ENCODE measurements at places on chromosomes 1 and 21.

- DNase-seq = no peak
Measured at GRCh38 chr1:46159516-46159915, 15.4 kb upstream of the TSPAN1 start.

- DNase-seq = no peak
Measured at GRCh38 chr1:117327011-117327410, 40.2 kb upstream of the MAN1A2 start.

GRCh38 chr1:38291906-38292521 is 245.4 kb upstream of the POU3F1 start:
- DNase-seq = no peak

DNA sequence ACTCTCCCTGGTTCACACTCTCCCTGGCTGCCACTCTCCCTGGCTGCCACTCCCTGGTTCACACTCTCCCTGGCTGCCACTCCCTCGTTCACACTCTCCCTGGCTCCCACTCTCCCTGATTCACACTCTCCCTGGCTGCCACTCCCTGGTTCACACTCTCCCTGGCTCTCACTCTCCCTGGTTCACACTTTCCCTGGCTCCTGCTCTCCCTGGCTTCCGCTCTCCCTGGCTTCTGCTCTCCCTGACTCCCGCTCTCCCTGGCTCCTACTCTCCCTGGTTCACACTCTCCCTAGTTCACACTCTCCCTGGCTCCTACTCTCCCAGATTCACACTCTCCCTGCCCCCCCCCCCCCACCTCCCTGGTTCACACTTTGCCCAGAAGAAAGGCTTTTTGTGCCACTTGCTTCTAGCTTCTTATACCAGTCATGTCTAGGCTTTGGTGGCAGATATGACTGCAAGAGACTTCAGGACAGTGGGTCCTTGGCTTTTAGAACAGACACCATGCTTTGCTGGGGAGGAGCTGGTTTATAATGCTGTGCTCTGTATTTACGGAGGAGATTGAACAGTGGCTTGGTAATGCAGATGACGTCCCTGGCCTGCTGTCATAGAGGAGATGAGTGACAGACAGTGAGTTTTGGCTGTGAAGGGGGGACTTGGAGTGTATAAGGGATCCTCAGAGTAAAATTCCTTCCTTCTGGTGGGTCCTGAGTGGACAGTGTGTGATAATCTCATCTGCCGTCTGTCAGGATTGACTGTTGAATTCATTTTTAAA is 17.0 kb downstream of the COQ8A start:
- DNase-seq = no peak

DNA sequence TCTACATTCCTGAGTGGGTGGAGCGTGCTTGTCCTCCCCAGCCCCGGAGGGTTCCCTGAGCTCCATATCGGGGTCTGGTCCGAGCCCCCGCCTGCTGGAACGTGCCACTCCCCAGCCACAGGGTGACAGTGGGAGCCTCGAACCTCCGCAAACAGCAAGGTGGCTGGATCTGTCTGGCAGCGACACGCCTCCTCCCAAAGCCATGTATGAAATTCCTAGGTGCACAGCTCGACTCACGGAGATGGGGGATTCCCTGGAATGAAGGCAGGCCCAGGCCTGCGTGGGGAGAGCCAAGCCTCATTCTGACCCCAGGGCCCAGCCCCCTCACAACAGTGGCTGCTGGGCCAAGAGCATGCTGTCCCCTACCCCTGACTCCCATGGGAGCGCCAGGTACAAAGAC is 32.9 kb downstream of the TP73 start:
- no peak for DNase-seq

DNA sequence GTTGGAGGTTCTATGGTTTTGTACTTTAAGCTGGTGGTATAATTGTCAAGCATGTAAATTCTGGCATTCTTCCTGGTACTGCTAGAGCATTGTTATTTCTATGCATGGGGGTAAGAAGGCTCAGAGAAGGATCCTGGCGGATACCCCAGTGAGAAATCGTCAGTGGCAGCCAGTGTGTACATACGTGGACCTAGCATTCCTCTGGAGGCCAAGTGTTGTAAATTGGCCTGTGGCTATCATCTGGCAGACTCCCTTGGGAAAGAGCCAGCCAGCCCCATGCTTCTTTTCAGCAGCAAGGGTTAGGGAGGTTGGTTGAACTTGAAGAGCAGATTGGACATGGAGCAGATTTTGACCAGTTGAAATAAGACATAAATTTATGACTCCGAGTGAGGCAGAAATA is 5.2 kb upstream of the AGO3 start:
- DNase-seq = no peak

- no peak for DNase-seq
Measured at GRCh38 chr1:184032930-184033418, 4.6 kb downstream of the COLGALT2 start.

GRCh38 chr1:14160781-14161180 is 437.7 kb upstream of the KAZN start:
- DNase-seq = no peak

- no peak for DNase-seq
Measured at GRCh38 chr1:31762726-31763670, 1.1 kb downstream of the ADGRB2 start.

DNA sequence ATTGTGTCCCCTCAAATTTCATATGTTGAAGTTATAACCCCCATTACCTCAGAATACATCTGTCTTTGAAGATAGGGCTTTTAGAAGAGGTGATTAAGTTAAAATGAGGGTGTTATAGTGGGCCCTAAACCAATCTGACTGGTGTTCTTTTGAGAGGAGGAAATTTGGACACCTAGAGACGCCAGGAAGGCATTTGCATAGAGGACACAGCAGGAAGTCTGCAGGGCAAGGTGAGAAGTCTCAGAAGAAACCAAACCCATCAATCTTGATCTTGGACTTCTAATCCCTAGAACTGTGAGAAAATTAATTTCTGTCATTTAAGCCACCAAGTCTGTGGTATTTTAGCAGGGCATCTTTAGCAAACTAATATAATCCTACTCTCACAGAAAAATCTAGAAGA is 13.0 kb downstream of the GOLPH3L start:
- DNase-seq = no peak

DNA sequence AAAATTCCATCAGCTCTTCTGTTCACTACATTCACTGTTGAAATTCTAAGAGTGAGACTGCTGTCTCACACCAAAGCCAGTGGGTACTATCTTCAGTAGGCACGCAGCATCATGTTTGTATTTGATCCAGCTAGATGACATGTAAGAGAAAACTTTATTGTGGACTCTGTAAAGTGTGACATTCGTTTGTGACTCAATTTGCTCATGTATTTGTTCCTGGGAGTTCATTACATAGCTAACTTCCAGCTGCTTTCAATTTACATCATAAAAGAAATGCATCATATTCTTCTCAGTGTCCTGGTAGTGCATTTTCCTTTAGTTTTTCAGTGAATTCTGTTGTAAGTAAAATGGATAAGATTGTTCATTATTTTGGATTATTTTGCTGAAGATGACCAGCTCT is 31.4 kb downstream of the CTH start:
- DNase-seq = no peak

DNA sequence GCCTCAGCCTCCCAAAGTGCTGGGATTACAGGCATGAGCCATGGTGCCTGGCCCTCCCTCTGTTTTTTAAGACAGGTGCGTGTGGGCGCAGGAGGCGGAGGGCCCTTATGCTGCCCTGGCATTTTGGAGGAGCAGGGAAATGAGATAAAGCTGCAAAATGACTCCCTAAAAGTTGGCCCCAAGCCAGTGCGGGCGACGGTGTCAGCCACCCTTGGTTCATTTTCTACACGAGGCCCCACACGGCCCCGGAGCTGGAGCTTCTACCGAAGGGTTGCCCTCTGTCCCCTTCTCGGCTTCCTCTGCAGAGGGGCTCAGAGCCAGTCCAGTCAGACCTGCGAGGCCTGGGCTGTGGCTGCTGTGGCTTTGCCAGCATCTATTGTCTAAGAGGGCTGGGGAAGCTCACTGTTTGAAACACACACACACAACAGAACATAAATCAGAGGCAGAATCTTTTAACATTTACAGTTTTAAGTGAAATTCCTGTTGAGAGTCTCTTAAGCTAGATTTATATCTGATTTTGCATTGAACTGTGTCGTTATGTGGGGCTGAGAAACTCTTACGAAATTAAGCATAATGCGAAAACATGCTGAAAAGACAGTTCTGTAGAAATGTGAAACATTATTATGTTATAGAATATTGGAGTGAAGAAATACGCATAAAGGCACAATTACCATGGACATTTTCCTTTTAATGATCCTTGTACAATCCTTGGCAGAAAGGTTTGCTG is 255.9 kb downstream of the CAMTA1 start:
- no peak for DNase-seq

DNA sequence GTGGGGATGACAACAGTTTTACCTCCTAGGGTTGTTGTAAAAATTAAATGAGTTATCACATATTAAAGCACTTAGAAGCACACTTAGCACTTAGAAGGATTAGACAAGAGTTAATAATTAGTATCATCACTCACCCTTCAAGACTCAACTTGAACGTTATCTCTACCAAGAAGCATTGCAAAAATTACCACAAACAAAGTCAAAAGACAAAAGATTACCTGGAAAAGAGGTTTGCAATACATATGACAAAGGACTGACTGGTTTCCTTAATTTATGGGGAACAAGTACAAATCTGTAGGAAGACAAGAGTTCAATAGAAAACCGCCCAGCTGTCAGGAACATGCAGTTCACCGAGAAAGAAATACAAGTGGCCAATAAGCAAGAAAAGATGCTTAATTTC is 93.3 kb upstream of the ATP1A1 start:
- no peak for DNase-seq

GRCh38 chr1:217273866-217274265 is 357.0 kb downstream of the GPATCH2 start:
- DNase-seq = no peak

- DNase-seq = no peak
Measured at GRCh38 chr21:16570171-16570570, 840.4 kb downstream of the USP25 start.

DNA sequence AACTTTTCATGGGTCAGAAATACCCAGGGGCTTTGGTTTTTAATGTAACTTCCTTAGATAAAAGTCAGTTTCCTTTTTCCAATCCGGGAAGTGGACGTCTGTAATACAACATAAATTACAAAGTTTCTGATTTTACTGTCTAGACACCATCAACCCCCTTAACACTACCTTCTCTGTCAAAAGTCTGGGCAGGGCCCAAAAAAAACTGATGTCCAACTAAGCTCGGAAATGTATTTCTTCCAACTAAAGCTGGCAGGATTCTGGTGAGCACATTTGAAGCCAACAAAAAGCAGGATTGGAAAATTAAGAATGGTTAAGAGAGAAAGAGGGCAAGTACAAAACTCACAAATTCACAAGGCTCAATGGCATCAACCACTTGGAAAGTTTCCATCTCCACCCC is 24.3 kb downstream of the DDAH1 start:
- no peak for DNase-seq

DNA sequence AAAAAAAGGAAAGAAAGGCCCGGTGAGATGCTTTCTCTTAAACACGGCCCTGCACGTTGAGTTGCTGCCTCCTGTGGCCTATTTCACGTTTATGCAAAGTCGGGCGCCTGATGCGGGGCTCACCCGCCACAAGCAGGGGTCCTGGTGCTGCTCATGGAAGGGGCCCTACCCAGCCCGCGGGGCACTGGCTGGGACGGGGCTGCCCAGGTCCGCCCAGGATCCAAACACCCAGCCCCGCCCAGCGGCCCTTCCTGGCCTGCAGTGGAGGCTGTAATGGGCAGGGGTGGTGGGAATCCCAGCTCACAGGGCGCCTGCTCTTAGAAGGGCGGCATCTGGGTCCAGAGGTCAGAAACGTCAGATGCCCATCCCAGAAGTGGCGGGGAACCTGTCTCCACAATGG is 1.6 kb downstream of the COL6A2 start:
- DNase-seq = no peak

DNA sequence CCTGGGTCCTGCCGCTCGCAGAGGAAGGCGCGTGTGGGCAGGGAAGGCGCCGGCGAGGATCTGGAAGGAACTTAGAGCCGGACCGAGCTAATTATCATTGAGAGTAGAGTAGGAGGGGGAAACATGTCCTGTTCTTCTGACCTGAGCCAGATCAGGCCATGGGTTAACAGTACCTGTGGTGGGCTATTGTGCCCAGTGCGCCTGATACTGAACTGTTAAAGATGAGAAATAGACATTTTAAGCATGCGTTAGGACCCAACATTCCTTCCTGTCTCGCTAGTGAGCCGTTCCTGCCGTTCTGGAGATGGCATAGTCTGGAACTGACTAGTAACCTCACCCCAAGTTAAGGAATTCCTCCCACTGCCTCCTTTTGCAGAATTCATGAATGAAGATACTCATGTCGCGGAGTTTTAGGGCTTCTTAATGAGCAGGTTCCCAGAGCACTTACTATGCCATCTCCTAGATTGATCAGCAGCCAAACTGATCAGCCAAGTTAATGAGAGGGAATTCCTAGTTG is 870 bp downstream of the STRIP1 start:
- DNase-seq = no peak

DNA sequence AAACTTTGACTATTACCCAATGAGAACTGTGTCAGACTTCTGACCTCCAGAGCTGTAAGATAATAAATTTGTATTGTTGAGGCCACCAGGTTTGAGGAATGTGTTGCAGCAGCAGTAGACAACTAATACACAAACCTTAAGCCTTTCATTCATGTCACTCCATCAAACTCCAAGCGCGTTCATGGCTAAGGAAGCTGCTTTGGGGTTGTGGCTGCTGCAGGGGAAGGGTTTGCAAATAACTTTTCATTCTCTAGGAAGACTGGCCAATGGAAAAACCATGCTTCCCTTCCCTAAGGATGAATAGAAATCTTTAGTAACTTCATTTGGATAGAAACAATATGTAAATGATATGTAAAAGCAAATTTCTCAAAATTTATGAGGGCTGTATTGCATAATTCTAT is 170.4 kb downstream of the RHOU start:
- DNase-seq = no peak

DNA sequence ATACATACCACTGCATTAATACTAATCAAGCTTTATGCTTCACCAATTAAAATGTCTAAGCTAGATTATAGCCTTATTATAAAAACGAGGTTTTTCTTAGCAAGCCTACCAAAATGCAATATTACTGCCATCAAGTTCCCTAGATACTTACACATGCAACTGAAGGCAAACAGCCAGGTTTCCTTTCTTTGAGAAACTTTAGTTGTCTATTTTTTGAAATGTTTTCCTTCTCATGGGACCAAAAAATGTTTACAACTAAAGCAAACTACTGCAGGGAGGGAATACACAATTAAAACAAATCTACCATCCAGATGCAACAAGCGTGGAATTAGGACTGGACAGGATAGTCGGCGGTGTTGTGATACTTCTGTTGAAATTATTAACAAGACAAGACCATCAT is 1.3 kb downstream of the ZNF644 start:
- DNase-seq = no peak

DNA sequence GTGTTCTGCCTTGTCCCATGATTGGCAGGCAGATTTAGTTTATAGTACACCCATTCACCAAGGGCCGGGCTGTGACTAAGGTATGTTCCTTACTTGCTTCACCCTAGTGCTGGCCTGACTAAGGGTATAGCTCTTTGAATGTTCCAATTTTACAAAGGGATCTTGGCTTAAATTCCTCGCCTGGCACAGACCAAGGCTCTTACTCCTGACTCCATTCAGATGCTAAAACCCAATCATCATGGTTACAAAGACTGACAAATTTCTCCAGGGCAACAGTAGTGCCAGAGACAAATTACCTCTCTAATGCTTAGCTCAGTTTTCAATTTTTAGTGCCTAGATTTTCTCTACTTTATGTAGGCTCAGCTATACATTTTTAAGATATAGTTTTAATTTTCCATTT is 11.5 kb upstream of the C1orf53 start:
- DNase-seq = no peak

GRCh38 chr1:116531917-116532316 is 38.9 kb downstream of the CD58 start:
- no peak for DNase-seq

GRCh38 chr1:88341447-88341846 is 342.6 kb upstream of the PKN2 start:
- DNase-seq = no peak

GRCh38 chr1:12019858-12020509 is 686 bp downstream of the MIIP start:
- no peak for DNase-seq
